ENCODE measurements at places on chromosomes 7 and 10.

DNA sequence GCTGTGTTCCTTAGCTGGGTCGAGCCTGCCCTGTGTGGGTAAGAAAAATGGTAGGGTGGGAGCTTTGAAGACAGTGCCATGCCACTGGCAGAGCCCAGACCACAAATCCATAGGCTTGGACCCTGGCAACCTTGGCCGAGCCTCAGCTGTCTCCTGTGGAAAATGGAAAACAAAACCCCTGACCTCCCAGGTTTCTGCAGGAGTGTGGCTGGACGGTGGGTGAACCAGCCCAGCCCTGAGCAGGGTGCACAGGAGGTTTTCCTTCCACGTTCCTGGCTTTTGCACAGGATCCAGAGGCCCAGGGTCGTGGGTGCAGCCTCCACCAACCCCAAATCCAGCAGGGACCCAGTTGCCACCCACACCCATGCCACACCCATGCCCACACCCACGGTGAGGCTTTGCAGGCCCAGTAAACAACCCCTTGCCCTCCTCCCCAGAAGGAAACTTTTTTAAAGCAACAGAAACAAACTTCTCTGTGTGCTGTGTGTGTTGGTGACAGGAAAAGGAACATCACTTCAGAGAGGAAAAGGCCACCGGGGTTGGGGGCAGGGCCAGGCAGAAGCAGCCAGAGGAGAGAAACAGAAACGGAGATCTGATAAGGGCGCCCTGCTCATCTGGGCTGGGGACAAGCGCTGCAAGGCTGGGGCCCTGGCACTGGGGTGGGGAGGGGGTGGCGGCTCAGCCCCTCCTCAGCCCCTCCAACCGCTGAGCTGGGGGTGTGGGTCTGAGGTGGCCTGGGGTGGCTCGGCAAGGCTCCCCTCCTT is 20.7 kb upstream of the ZMIZ1 start:
- no peaks in the 10 kb centered on the region for H3K36me3 ChIP-seq
- peaks cover 67% of the 10 kb centered on the region for H3K4me1 ChIP-seq
- peak overlapping the region; percentile 94 for H3K27ac ChIP-seq
- DNase-seq: peak; percentile 72
- no peaks in the 10 kb centered on the region for H3K27me3 ChIP-seq

DNA sequence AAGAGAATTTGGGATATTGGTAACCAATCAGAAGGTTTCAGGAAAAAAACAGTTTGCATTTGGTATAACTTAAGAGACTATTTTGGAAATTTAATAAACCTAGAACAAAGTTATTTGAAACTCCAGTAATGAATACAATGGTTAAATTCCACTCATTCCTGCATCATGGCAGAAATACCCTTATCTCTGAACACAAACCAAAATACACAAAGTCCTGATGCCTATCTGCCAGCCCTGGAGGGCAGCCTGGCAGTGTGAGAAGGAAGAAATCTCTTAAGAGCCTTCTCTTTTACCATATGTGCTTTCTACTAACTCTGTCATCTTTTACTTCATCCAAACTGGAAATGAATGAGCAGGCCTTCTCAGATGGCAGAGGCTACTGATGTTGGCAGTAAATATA is 147.1 kb upstream of the LYZL1 start:
- DNase-seq: no peak
- H3K27ac ChIP-seq: no peak overlapping the region
- H3K27me3 ChIP-seq: peaks cover 68% of the 10 kb centered on the region
- H3K4me3 ChIP-seq: no peak overlapping the region
- no peaks in the 10 kb centered on the region for H3K4me1 ChIP-seq

GRCh38 chr10:76251841-76252671 is 820.6 kb downstream of the LRMDA start:
- no peaks in the 10 kb centered on the region for H3K36me3 ChIP-seq
- no peak for DNase-seq
- H3K27me3 ChIP-seq: no peaks in the 10 kb centered on the region
- no peaks in the 10 kb centered on the region for H3K4me1 ChIP-seq

DNA sequence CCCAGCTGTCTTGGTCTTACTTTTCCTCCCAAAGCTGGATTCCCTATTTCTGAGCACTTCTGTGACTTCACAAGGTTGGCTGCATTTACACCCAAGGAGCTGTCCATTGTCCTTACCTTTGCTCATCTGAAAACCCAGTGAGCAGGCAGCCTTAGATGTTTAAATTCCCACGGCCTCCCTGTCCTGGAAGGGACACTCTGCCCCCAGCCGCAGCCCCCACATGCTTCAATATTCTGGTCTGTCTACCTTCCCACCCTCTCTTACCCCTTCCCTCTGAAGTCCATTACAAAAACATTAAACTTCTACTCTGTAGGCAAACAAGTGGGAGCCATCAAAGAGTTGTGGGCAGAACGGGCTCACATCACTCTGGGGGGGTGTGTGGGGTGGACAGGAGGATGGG is 73.8 kb upstream of the EFCAB10 start:
- H3K27ac ChIP-seq: no peak overlapping the region
- H3K4me3 ChIP-seq: no peak overlapping the region
- H3K4me1 ChIP-seq: peaks cover 8% of the 10 kb centered on the region
- H3K27me3 ChIP-seq: no peaks in the 10 kb centered on the region
- no peak for DNase-seq

DNA sequence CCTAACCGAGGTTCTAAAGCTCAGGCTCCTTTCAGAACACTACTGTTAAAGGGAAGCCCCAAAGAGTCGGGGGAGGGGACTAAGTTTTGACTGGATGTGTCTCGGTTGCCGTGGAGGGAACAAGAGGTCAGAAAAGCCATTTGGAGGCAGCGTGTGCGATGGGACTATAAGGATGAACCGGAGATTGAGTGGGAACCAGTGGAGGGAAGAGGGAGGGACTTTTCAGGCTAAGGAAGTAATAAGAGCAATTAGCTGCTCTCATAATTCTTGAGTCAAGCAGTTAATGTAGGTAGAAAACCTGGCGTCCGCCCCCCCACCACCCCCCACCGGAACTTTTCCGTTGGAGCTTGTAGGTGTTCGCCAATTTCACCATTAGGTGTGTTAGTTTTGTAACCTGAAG is 491 bp upstream of the AKAP9 start:
- peak overlapping the region; percentile 95 for H3K27ac ChIP-seq
- no peaks in the 10 kb centered on the region for H3K27me3 ChIP-seq
- DNase-seq: peak; percentile 49
- H3K36me3 ChIP-seq: no peaks in the 10 kb centered on the region
- peak overlapping the region; percentile 96 for H3K4me3 ChIP-seq

DNA sequence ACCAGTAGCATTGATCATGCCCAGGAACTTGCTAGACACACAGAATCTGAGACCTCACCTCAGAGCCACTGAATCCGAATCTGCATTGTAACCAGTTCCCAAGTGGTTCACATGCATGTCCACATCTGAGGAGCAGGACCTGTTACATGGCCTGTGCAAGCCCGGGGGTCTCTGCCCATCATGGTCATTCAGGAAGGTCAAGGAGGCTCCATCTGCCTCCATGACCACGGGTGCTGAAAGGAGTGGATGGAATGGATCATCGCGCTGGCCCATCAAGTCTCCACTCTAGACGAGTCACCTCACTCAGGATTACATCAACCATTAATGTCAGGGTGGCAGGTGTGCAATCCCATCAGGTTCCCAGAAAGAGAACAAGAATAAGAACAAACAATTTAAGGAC is 85.8 kb upstream of the ADAM12 start:
- peaks cover 8% of the 10 kb centered on the region for H3K4me1 ChIP-seq
- H3K4me3 ChIP-seq: no peak overlapping the region
- no peak for DNase-seq
- H3K27me3 ChIP-seq: peaks cover 3% of the 10 kb centered on the region

DNA sequence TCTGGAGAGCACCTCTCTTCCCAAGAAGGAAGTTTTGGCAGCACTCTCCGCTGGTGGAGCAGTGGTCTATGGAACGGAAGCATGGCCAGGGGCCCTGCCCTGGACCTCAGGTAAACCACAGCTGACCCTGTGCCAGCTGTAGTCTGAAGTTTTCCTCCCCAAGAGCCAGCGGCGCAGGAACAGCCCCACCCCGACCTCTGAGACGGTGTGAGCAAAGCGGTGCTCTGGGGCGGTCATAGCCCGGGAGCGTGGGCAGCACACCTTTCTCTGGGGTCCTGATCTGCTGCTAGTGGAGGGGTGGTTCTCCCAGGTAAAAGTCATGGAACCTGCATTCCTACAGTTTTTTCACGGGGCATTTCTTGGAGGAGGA is 52.6 kb downstream of the TSPAN15 start:
- no peaks in the 10 kb centered on the region for H3K36me3 ChIP-seq
- DNase-seq: peak; percentile 35
- no peaks in the 10 kb centered on the region for H3K27me3 ChIP-seq
- no peak overlapping the region for H3K4me3 ChIP-seq

- no peak for DNase-seq
- H3K4me1 ChIP-seq: no peaks in the 10 kb centered on the region
- H3K4me3 ChIP-seq: no peak overlapping the region
- H3K27me3 ChIP-seq: no peaks in the 10 kb centered on the region
- no peak overlapping the region for H3K27ac ChIP-seq
Observed at GRCh38 chr7:136079066-136079465, 101.9 kb upstream of the MTPN start.

GRCh38 chr7:121452389-121452788 is 56.3 kb upstream of the FAM3C start:
- H3K36me3 ChIP-seq: no peaks in the 10 kb centered on the region
- no peaks in the 10 kb centered on the region for H3K4me1 ChIP-seq
- no peak overlapping the region for H3K27ac ChIP-seq
- no peak overlapping the region for H3K4me3 ChIP-seq
- no peak for DNase-seq
- no peaks in the 10 kb centered on the region for H3K27me3 ChIP-seq

GRCh38 chr7:50069613-50070012 is 23.4 kb downstream of the ZPBP start:
- peaks cover 26% of the 10 kb centered on the region for H3K36me3 ChIP-seq
- peak overlapping the region; percentile 87 for H3K4me3 ChIP-seq
- peaks cover 8% of the 10 kb centered on the region for H3K27me3 ChIP-seq

DNA sequence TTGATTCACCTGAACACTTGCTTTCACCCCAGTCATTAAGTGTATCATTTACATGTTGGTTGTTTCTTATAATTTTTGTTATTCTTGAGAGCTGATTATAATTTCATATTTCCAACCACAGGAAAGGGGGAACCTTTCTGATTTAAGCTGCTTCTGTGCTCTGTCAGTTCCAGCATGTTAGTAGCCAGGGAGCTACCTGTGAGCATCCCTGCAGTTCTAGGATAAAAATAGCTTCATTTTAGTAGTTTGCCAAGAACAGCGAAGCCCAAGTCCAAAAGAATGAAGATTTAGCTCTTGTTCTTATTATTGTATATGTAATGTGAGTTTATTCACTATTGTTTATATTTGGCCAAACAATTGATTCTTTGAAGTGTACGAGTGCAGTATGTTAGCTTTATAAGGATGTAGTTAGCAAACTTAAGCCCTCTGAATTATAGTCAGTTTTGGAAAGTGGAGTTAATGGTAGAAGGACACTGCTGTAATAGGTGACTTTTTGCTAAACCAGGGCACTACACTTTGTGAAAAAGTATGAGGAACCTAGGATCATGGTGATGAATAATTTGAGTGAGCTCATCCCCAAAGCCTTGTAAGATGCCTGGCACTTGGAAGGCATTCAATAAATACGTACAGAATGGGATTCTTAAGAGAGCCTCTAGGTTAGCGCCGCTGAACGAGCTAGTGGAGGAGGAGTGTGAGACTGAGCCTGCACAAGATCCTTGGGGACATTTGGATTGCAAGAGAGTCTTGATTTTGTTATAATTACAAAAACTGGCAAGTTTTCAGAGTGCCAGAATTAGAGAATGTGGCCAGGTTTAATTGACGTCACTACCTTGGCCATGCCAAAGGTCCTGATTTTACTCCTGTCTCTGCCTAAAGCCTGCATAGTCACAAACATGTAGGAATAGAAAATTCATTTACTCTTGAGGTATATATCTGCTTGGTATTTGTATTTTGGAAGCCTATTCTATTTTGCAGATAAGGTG is 29.8 kb downstream of the DNAH11 start:
- DNase-seq: no peak
- H3K27ac ChIP-seq: no peak overlapping the region
- H3K4me1 ChIP-seq: no peaks in the 10 kb centered on the region
- no peaks in the 10 kb centered on the region for H3K36me3 ChIP-seq

DNA sequence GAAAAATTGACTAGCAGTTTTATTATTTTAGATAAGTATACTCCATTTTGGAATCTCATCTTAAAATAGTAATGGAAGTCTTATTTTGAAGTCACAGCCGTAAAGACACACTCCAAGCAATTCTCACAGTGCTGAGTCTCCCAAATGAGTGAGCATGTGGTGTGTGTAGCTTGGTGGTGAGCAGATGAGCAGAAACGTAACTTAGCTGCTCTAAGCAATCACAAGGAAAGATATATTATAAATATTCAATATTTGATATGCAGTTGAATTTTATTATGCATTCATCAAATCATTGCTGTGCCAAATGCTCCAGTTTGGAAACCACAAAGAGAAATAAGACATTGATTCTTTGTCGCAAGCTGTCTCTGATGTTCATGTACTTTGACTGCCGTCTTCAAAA is 61.2 kb downstream of the CSTF2T start:
- no peaks in the 10 kb centered on the region for H3K4me1 ChIP-seq
- H3K27me3 ChIP-seq: peaks cover 1% of the 10 kb centered on the region
- H3K27ac ChIP-seq: no peak overlapping the region
- no peak overlapping the region for H3K4me3 ChIP-seq
- H3K36me3 ChIP-seq: no peaks in the 10 kb centered on the region
- DNase-seq: no peak

DNA sequence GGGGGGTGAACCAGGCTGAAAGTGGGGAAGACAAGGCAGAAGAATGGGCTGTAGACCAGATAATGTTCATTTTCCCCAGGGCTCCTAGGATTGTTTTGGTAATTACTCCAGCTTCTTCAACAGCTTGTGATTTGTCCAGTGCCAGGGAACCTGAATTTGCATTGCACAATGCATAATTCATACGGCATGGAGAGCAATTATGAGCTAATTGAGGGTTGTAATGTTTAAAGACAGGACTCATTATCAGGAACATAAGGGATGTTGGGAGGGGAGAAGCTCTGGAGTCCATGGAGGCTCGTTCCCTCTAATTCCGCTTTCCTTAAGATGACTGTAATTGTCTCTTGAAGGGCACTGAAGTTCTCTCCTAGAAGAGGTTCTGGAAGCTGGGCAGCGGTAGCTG is 405.0 kb upstream of the ZMIZ1 start:
- H3K4me1 ChIP-seq: no peaks in the 10 kb centered on the region
- H3K27ac ChIP-seq: no peak overlapping the region
- no peak for DNase-seq
- H3K4me3 ChIP-seq: no peak overlapping the region
- peaks cover 17% of the 10 kb centered on the region for H3K27me3 ChIP-seq
- peaks cover 23% of the 10 kb centered on the region for H3K36me3 ChIP-seq

DNA sequence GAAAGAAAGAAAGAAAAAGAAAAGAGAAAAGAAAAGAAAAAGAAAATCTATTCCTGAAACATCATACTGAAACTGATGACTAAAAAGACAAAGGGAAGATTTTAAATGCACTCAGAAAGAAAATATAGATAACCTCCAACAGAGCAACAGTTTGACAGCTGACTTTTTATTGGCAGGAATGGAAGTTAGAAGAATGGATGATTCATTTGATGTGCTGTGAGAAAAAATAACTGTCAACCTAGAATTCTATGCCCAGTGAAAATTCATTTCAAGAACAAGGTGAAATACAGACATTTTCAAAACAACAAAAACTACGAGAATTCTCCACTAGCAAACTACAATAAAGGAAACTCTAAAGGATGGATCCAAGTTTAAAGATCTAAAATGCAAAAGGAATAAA is 50.5 kb upstream of the HSPA12A start:
- peaks cover 40% of the 10 kb centered on the region for H3K27me3 ChIP-seq
- no peak overlapping the region for H3K4me3 ChIP-seq
- no peak for DNase-seq

GRCh38 chr10:11180228-11180627 is 162.6 kb downstream of the CELF2 start:
- peak overlapping the region; percentile 98 for H3K27ac ChIP-seq
- H3K27me3 ChIP-seq: no peaks in the 10 kb centered on the region
- H3K4me1 ChIP-seq: peaks cover 53% of the 10 kb centered on the region
